ENCODE measurements at places on chromosomes 2 and 18.

- no peaks in the 10 kb centered on the region for H3K36me3 ChIP-seq
- H3K4me1 ChIP-seq, result no peaks in the 10 kb centered on the region
- no peak overlapping the region for H3K4me3 ChIP-seq
- H3K27ac ChIP-seq, result no peak overlapping the region
- H3K27me3 ChIP-seq, result no peaks in the 10 kb centered on the region
- no peak for DNase-seq
These were observed 292.1 kb downstream of the SLC4A3 start for GRCh38 chr2:219919506-219919905.

DNA sequence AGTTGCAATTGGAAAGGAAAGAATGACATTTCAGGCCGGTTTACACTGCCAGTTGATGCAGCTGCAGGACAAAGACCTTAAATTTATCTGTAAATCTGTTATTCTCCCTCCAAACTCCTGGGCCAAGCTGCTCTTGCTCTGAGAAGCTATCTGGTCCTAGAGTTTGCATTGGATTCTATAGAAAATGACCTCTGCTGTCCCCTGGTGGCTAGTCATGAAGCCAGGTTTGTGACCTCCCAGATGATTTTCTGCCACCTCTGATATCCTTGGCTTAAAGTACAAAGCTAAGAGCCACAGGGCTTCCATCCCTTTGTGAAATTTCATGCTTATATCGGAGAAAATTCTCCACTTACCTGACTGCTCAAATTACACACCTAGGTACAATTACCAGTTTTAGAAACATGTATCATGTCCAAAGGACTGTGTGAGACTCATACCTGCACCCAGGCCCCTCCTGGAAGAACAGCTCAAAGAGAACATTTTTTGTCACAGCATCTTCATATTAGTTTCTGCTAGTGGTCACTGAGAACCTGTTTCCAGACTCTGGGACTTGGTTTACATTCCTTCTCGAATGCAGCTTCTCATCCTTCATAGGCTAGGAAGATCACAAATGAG is 28.9 kb upstream of the IER3IP1 start:
- no peaks in the 10 kb centered on the region for H3K36me3 ChIP-seq
- no peak overlapping the region for H3K27ac ChIP-seq
- H3K4me3 ChIP-seq, result no peak overlapping the region
- no peak for DNase-seq

DNA sequence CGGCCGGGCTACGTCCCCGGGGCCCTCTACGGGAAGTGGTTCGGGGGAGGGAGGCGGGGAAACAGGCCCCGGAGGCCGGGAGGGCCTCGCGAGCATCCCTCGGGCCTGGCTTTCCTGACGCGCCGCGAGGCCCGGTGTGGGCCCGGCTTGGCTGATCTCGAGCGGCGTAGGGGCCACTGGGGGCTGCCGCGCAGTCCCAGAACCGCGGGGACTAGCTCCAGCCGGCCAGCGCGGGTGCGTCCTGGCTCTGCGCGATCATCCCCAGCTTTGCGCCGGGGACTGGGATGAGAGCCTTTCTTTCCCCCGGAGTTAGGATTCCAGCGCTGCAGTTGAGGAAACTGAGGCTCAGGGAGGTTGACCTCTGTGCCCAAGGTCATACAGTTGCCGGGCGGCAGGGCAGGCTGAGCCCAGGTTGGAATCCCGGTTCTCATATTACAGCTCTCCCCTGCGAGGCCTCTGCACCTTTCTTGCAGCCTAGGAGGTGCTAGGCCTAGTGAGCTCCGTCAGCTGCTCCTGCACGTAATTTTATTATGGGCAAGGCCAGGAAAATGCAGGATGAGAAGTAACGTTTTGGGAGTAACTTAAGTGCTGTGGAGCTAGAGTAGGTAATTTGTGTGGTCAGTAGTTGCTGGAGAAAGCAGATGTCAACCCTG is 501 bp downstream of the LPIN1 start:
- H3K27me3 ChIP-seq, result no peaks in the 10 kb centered on the region
- H3K4me1 ChIP-seq, result peaks cover 64% of the 10 kb centered on the region
- H3K4me3 ChIP-seq, result peak overlapping the region; percentile 75
- no peaks in the 10 kb centered on the region for H3K36me3 ChIP-seq

DNA sequence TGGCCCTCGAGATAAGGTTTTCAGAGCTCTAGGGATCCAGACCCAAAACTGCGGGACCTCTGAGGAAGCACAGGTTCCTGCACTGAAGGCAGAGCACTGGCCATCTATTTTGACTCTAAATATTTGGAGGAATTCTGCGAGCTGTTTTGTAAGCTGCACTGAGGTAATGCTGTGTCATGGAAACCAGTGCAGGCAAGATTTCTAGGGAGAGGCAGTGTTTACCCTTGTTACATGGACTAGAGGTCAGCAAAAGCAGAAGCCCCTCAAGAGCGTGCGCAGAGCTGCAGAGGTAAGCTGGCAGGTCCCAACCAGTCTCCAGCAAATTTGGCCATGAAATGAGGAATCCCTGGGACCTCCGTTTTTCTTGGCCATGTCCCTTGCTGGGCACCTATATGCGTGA is 137.3 kb downstream of the RNF152 start:
- no peak for DNase-seq
- H3K36me3 ChIP-seq, result no peaks in the 10 kb centered on the region
- H3K27ac ChIP-seq, result no peak overlapping the region
- no peaks in the 10 kb centered on the region for H3K4me1 ChIP-seq

DNA sequence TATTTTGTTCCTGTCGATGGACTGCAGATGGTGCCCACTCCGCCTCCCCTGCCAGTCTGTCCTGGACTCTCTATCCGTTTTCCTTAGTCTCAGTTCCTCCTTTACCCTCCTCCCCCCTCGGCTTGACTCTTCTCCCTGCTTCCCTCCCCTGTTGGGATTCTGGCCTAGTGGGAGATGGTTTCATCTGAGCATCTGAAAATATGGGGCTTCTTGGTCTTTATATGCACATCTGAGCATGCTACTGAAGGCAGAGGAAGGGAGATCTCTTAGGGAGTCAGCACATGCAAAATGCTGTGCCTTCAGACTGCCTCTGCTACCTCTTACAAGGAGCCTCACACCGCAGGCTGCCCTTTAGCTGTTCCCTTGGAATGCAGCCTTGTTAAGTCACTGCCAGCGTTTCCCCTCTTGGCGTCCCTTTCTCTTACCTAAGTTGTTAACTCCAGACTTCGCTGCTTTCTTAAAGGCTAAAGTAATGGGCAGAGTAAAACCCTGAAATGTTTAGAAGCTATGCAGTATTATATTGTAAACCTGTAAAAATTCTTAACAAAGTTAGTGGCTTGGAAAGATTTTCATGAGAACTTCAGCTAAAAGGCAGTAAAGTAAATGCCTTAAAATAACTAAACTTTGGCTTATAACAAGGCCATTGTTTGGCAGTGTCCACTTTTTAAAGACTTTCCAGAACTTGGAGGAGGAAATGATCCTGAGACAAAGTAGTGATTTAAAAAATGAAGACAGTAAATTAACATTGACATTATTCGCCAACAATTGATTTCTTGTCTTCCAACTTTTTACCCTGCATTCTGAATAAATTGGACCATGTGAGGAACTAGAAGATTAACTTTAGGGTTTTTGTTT is 49.8 kb downstream of the LDLRAD4 start:
- no peaks in the 10 kb centered on the region for H3K27me3 ChIP-seq
- H3K4me1 ChIP-seq, result peaks cover 30% of the 10 kb centered on the region
- no peaks in the 10 kb centered on the region for H3K36me3 ChIP-seq
- H3K27ac ChIP-seq, result peak overlapping the region; percentile 43

Data from osteocyte (in vitro differentiated cells).